ENCODE measurements at places on chromosomes 2 and 18.

DNA sequence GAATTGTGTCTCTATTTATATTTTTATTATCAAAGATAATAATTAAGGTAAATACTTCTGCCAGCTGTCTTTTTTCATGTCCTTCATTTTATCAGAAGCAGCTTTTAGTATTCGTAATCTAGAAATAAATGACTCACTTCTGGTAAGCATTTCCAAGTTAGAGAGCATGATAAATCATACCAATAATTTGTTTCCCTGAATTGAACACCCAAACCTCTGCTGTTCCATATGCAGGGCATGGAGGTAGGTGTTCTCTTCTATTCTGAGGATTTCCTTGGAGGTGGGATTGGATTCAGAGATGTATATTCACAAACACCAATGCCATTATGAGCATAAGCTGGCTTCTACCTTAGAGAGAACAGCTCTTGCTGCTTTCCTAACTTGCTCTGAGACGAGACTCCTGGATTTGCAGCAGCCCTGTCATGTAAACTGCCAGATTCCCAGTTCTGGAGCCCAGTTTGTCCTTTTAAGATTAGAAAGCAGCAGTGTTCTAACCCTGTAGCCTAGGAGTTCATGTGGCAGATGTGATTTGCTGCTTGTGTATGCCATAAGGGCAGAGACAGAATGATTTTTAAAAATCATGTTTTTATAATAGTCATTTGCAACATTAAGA is 47.5 kb downstream of the SKA1 start:
- DNase-seq: no peak

DNA sequence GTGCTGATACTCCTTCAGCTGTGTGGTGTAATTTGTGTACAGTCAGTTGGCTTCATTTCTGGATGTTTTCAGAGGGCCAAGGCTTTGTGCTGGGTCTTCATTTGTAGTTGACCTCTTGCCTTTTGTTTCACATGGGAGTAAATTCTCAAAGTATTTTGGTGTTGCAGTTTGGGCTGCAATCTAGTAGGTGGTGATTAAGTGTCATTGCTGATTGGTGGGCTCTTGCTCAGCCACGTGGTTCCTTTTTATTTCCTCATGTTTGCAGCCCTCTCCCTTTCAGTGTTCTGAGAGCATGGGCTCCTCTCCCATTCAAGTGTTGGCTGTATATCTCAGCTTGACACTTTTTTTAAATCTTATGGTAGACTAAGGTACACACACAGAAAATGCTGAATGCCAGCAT is 96.8 kb downstream of the SNTG2 start:
- no peak for DNase-seq

GRCh38 chr2:162435676-162436075 is 91.7 kb downstream of the GCA start:
- no peak for DNase-seq

- no peak for DNase-seq
Measured at GRCh38 chr18:50401888-50402287, 27.0 kb downstream of the SKA1 start.

GRCh38 chr2:89849731-89850130 is 1158.3 kb downstream of the RPIA start:
- no peak for DNase-seq

GRCh38 chr18:43916984-43917383 is 639.7 kb upstream of the SYT4 start:
- DNase-seq: no peak

DNA sequence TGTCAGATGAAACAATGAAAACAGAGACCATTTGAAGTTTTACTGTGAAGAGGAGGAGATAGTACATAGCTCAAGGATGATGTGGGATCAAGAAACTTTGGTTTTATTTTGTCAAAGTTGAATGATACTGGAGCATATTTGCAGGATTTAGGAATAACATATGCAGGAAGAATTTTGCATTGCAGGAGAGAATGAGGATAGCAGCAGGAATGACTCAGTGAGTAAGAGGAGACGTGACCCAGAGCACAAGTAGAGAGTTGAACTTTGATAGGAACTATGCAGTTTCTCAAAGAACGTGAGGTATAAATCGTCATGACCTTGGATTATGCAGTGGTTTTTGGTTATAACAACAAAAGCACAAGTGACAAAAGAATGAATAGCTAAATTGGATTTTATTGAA is 47.7 kb downstream of the MAPRE2 start:
- no peak for DNase-seq

DNA sequence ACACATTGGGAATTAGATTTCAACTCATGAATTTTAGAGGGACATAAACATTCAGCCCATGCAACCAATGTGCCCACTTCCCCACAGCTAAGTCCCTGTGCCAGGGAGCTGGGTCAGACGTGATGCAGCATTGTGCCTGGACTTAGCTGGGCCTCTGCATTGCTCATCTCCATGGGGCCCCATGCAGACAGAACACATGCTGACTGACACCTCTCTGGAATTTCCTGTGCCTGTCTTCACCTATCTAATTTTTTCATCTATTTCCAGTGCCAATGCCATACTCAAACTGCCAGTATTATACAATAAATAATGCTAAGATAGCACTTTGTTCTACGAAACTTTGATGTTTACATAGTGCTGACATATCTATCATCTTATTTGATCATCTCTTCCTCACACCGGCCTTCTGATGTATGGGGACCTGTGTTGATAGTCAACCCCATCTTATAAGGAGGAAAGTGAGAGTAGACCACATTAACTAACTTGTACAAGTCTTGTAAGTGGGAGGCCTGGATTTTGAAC is 92.2 kb downstream of the CDC42EP3 start:
- no peak for DNase-seq

- no peak for DNase-seq
Measured at GRCh38 chr18:66553824-66554223, 50.1 kb downstream of the CDH19 start.

GRCh38 chr18:3874125-3874524 is 424.2 kb downstream of the TGIF1 start:
- DNase-seq: no peak

DNA sequence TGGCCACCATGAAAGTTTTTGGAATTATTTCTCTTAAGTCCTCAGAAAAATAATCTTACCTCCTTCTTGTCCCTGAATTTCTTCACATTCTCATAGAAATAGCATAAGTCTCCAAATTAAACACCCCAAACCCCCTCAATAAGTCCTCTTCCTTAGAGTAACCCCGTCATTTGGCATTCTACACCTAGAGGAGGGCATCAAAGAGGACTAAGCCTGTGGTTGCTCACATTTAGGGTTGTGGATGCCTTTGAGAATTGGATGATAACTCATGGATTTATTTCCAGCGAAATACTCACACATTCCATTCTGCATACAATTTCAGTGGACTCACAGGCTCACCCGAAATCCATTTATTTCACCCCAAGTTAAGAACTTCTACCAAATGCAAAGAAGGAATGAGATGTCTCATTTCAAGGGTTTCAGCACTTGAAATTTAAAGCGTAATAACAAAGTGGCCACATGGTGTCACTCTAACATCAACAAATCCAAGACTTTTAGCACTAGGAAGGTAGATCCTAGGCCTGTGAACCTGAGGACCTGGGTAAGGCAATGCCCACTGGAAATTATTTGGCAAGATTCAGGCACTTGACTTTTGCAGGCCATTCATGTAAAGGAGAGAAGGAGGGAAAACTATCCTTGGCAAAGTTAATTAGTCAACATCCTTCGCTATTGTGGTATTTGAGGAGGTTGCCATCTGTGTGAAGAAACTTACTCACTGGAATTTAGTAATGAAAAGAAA is 24.6 kb downstream of the DYTN start:
- no peak for DNase-seq

GRCh38 chr18:9865764-9866490 is 19.8 kb upstream of the TXNDC2 start:
- no peak for DNase-seq

DNA sequence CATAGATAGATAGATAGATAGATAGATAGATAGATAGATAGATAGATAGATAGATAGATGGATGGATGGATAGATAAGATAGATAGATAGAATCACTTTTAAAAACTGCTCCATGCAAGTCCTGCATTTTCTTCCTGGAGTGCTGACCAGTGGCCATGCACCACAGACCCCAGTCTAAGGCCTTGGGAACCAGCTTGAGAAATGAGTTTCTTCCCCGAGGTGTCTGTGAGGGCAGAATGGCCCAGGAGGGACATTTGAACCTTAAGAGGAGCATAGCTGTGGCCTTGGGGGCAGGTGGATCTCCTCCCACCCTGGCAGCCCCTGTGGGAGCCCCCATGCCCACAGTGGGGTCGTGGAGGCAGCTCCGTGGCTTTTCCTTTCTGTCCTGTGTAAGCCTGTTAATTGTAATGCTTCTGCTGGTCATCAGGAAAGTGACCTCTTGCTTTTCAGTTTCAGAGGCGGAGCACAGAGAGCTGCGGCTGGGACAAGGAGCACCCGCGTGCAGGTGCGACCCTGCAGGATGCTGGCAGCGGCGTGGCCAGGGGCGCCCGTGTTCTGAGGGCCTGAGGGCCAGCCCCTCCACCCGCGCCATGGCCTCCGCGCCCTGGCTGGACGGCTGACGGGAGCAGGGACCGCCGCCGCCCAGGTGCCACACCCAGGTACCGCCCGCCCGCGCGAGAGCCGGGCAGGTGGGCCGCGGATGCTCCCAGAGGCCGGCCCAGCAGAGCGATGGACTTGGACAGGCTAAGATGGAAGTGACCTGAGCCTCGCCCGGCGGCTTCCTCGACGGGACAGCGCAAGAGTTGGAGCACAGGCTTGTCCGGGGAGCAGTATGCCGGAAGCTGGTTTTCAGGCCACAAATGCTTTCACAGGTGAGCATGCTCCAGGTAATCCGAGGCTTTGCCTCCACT is 168.6 kb downstream of the LDLRAD4 start:
- DNase-seq: no peak

- no peak for DNase-seq
Measured at GRCh38 chr18:30889519-30890301, 152.8 kb downstream of the DSC3 start.

DNA sequence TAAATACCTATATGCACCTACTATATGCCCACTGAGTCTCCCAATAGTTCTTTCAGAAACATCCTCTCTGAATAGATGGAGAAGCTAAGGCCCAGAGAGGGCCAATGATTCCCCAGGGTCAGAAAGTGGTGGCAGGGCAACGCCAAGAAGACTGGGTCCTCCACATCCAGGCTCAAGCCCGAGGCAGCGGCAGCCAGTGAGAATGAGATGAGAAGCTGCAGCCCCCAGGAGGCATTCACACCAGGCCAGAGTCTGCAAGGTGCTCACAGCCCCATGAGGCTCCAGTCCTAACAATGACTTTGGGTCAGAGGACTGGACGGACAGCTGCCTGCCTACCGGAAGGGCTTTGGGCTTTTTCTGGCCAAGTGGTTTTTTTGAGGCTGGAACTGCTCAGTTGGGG is 3.5 kb downstream of the TEX261 start:
- no peak for DNase-seq

DNA sequence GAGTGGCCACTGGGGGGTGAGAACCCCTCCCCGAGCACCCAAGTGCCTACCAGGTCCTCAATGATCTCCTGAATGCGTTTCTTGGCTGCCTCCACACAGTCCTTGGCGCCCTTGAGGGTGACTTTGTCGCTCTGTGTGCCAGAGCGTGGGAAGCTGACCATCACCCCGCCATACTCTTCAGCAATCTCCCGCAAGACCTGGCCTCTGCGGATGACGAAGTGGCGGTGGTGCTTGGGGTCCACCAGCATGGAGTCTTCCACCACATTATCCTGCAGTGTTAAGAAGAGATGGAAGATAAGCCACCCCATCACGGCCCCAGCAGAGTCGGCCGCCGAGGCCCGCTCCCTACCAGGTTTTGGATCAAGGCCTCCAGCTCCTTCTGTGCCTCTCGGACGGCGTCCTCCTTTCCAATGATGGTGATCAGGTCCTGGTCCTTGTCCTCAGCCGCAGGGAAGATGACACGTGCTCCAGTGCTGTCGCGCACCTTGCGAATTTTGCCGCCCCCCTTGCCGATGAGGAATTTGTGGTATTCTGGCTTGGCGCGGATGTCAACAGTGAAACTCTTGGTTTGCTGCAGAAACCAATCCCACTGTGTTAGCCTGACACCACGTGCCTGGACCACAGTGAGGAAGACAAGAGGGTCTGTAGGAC is 51.2 kb downstream of the ANO7 start:
- DNase-seq: no peak

- DNase-seq: no peak
Measured at GRCh38 chr2:67997903-67998302, 64.9 kb downstream of the C1D start.

- no peak for DNase-seq
Measured at GRCh38 chr2:125312342-125312741, 1287.3 kb downstream of the CNTNAP5 start.

DNA sequence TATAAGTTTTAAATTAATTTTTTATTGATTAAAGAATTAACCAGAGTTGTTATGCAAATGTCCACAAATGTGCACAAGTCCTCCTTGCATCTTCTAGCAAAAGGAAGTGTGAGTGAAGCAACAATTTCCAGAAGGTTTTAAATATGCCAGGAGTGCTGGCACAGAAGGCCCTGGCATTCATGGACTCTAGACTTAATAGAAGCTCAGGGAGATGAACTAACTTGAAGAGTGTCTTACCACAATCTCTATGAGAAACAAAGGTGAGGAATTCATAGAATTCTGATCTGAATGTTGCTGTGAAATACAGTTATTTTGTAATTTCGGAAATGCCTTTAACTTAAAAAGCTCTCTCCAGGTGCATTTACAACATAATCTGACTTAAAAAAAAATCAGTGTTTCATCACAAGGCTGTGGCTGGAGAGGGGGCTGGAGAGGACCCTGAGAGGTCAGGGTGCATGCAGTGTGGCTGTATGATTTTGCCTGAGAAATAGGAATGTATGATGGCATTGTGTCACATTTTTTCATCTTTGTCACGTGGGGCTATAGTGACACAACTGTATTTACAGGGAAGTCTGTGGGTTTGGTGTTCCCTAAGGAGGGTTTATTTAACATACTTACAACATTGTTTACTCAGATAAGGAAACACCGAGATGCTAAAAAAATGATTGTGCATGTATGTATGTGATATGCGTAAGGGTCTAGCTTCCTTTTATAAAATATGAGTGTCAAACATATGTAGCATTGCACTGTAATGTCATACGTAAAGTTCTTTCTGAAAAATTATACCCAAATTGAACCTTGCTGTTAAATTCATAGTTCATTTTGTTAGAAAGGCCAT is 66.2 kb downstream of the MAP4K4 start:
- no peak for DNase-seq

- no peak for DNase-seq
Measured at GRCh38 chr2:169755083-169755870, 21.6 kb downstream of the KLHL23 start.

- no peak for DNase-seq
Measured at GRCh38 chr18:3540805-3541548, 91.0 kb downstream of the TGIF1 start.

DNA sequence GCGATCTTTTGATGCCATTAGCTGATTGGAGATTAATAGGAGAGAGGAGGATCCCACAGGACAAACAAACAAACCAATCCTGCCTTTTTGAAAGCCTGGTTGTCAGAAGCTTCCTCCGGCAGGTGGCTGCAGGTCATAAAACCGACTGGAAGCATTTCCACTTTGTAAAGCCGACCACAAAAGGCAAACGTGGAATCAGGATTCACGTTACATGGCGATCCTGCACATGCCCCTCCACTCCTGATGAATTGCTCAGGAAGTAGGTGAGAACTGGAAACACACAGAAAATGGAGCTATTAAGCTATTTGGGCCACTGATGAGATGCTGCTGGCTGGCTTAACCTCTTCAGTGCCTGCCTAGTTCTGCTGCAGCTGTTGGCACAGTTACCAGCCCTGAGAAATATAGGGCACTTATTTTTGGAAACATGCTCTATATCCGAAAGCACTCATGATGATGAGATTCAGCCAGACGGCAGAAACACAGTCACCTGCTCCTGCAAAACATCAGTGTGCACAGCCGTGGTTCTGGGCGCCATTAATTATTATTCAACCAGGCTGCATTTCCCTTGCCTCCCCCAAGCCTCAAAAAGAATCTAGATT is 110.3 kb upstream of the ST6GAL2 start:
- no peak for DNase-seq

- DNase-seq: no peak
Measured at GRCh38 chr2:133485868-133486267, 82.4 kb downstream of the NCKAP5 start.

Data from activated CD8-positive, alpha-beta memory T cell treated with anti-CD3 and anti-CD28 coated beads for 4 hours (primary cell).